ENCODE measurements at places on chromosomes 12 and 14.

GRCh38 chr14:50030036-50030435 lies 86.3 kb downstream of the VCPKMT start:
- DNase-seq: no peak

DNA sequence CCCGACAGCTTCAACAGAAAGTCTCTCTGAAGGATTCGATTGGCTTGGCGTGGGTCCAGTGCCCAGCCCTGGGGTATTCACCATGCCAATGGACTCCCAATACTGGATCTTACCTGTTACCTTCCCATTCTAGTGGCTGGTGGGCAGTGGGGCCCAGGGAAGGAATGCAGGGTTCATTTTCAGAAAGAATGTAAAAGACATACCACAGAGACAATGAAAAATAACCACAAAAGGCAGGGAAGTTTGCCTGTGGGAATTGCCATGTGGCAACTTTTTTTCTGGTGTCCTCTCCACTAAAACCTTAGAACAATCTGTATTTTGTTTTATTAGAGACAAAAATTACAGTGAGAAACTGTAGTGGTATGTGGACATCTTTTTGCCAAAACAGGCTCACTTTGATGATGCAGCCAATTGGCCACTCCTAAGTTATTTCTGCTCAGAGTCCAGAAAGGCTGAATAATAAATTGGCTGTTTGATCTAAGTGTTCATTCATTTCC lies 55.2 kb downstream of the PTGER2 start:
- DNase-seq: no peak

DNA sequence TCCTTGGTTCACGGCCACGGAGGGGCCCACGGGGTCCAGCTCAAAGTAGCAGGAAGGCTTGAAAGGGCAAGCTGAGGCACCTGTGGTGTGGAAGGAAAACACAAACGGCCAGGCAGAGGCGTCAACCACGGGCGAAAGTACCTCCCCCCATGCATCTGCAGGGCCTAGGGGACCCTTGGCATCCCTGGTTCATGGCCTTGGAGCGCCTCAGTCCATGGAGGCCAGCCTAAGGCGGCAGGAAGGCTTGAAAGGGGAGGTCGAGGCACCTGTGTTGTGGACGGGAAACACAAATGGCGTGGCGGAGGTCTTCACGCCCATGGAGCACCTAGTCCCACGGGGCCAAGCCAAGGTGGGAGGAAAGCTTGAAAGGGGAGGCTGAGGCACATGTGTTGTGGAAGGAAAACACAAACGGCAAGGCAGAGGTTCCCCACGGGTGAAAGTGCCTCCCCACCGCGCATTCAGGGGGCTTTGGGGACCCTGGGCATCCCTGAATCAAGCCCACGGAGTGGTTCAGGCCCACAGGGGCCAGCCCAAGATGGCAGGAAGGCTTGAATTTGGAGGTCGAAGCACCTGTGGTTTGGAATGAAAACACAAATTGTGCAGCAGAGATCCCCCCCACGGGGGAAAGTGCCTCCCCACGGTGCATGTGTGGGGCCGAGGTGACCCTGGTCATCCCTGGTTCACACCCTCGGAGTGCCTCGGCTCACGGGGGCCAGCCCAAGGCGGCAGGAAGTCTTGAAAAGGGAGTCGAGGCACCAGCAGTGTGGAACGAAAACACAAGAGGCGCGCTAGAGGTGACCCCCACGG lies 380.8 kb downstream of the ALG10 start:
- DNase-seq: no peak

GRCh38 chr14:27863166-27863565 lies 903.4 kb upstream of the FOXG1 start:
- DNase-seq: no peak

DNA sequence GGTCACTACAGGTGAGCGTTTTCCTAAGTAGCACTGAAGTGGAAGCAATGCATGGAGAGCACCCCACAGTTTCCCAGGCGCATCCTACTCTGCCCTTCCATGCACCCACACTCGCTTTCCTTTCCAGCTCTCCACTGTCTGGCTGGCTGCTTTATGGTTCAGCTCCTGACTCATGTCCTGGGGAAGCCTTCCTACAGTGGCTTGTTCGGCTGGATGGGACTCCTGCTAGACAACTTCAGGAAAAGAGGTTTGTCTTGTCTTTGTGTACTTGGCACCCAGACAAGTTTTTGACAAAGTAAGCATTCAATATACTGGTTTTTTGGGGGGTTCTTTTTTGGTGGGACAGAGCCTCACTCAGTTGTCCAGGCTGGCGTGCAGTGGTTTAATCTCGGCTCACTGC lies 21.6 kb downstream of the PPM1H start:
- no peak for DNase-seq

DNA sequence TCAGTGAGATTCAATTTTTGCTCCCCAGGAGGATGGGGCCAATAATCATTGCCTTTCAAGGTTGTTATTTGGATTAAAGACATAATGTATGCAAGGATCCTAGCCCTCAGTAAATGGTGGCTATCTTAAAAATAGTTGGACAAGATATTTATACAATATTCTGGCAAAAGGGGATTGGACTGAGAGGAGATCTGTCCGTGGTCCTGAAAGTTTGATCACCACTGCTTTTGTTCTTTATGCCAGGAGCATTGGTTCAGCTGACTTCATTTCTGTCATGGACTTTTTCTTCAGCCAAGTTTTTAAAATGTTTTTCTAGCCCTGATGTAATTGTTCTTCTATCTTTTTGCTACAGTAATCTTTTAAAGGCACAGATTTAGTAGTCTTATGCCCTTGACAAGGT lies 70.2 kb upstream of the TCL1A start:
- peak; percentile 5 for DNase-seq

DNA sequence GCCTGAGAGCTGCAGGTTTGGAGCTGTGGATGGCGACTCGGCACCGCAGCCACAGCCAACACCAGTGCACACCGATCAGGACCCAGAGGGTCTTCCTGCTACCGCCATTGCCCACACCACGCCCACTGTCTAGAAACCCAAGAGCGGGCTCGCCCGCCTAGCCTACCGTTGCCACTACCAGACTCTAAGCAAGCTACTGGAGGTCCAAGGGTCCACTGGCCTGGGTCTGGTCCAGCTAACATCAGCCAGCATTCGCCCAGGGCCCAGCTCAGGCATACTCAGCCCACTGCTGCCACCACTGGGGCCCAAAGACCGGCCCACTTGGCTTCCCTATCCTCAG lies 30.5 kb upstream of the MON2 start:
- DNase-seq: no peak

DNA sequence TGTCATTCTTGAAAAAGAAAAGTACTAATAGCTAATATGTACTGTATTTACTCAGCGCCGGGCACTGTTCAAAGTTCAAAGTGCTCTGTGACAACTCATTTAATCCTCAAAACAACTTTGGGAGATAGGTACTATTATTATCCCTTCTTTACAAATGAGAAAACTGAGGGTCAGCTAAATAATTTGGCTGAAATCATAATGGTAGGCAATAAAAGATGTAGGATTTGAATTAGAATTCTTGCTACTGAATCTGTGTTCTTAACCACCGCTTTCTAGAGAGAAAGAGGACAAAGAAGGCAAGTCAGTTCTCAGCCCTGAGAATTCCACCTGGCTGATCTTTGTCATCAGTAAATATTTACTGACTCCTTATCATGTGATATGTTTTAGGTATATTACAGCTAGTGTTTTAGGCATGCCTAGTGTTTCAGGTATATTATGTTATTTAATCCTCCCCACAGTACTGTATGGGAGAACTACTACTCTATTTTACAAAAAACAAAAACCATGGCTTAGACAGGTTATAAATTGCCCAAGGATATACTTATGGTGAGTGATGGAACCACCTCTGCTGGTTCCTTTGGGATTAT lies 205.7 kb upstream of the GZMB start:
- no peak for DNase-seq

DNA sequence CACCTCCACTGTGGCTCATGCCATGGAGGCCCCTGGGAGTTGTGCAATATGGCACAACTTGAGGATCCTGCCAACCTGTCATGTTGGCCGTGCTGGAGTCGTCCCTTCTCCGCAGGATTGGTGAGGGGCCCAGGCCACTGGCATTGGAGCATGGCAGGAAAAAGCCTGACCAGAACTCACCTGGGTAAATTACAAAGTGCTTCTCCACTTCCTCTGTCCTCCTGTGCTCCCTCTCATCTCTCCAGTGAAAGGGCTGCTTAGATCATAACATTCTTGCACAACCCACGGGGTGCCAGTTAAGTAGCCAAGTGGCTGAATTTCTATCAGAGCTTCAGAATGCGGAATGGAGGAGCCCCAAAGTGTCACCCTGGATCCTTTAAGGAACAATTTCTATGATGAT lies 381.0 kb downstream of the DPF3 start:
- DNase-seq: no peak

- no peak for DNase-seq
These were observed 5.5 kb downstream of the NKX2-1 start for GRCh38 chr14:36514278-36515104.

- DNase-seq: peak; percentile 79
These were observed 1.2 kb upstream of the SCAF11 start for GRCh38 chr12:45991284-45992249.

- no peak for DNase-seq
These were observed 7.2 kb upstream of the SSPN start for GRCh38 chr12:26188127-26188526.

GRCh38 chr14:57297852-57298251 lies 29.1 kb downstream of the AP5M1 start:
- no peak for DNase-seq

GRCh38 chr12:76698966-76699365 lies 64.9 kb upstream of the ZDHHC17 start:
- DNase-seq: no peak

DNA sequence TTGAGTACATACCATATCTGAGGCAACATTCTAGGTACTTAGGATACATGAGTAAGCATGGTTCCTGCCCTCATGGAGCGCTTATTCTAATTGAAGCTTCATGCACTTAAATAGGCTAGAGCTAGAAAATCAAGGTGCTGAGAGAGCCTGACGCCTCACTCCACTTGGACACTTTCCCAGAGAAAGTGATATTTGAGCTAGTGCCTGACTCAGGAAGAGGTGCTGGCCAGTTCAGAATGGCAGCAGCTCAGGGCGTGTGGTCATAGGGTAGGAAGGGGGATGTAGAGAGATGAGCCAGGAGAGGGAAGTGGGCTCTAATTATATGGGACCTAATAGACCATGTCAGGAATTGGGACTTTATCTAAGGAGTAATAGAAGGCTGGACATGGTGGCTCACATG lies 33.3 kb downstream of the TULP3 start:
- DNase-seq: no peak

DNA sequence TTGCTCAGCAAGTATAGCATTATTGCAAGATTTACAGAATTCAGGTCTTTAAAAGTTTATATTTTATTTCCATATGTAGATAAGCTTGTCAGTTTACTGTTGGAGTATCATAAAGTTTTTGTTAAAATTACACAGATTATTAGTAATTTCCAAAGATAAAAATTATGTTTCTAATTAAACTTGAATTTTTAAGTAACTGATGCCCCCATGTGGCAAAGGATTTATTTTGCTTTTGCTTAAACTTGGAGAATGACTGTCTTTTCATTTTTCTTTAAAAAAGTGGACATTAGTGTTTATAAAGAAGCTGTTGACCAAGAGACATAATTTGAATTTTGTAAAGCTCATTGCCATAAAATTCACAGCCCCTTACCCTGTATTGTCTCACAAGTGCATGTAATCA lies 45.8 kb downstream of the ETNK1 start:
- DNase-seq: no peak

DNA sequence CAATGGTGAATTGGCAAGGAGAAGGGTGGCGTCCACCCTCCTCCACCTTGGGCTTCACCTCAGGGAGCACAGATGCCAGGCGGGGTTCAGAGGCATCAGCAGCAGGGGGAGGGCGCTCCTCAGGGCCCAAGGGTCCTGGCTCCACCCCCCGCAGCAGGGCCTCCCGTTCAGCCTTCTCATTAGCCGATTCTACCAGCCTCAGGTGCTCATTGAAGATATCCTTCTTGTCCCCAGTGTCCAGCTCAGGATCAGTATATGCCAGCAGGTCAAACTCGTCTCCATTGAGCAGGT lies 19.3 kb upstream of the PRKAG1 start:
- no peak for DNase-seq

DNA sequence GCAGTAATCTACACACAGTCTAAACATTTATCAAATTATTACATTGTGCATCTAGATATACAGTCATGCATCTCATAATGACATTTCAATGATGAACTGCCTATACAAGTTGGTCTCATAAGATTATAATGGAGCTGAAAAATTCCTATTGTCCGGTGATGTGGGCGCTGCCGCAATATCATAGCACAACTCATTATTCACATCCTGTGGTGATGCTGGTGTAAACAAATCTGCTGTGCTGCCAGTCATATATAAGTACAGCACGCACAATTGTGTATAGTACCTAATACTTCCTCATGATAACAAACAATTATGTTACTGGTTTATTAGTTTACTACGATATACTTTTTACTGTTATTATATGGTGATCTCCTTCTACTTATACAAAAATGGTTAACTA lies 768.8 kb upstream of the NOVA1 start:
- no peak for DNase-seq

- DNase-seq: no peak
These were observed 25.4 kb downstream of the CHST11 start for GRCh38 chr12:104482113-104482512.

DNA sequence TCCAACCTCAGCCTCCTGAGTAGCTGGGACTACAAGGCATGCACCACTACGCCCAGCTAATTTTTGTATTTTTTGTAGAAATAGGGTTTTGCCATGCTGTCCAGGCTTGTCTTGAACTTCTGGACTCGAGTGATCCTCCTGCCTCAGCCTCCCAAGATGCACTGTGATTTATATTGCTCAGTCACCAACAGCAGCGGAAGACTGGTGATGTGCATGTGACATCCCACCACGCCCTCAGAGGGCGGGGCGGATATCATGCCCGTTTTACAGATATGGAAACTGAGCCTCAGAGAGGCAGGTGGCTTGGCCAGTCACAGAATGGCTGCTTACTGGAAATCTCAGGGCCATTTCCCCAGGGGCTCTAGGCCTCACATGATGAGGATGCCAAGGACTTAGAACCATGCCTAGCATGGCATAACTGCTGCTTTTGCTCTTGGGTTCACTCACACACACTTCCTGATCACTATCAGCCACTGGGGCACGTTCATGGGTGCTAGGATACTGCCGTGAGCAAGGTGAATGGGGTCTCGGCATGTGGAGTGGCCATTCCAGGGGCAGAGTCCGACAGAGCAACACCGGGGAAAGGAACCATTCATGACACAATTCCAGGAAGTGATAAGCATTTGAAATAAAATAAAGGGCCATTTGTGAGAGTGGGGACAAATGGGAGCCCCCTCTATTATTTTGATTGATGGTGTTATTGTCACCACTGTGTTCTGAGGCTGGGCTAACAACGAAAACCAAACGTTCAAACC lies 31.9 kb downstream of the RBM19 start:
- DNase-seq: no peak

Measured in globus pallidus (tissue), 1 donor.